ENCODE measurements at places on chromosomes 4 and X.
A peak's percentile ranks its signal among the peaks of the same experiment; 100 is the strongest.

GRCh38 chr4:74950200-74950599, 17.3 kb downstream of the PARM1 start:
- no peak for DNase-seq

GRCh38 chr4:88017516-88018297, 10.3 kb downstream of the PKD2 start:
- DNase-seq = no peak

- DNase-seq = no peak
Measured at GRCh38 chr4:173516621-173517524, 13.2 kb downstream of the HAND2 start.

DNA sequence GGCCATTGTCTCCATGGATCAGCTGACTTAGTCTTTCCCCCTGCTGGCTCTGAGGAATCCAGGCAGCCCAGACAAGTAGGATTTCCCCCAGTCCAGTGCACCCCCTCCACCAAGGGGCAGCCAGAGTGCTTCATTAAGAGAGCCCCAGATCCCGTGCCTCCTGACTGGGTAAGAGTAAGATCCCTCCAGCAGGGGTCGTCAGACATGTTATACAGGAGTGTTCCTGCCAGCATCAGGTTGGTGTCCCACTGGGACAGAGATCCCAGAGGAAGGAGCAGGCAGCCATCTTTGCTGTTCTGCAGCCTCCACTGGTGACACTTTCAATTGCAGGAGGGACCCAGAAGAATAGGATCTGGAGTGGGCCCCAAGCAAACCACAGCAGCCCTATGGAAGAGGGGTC, 29.0 kb upstream of the INPP4B start:
- no peak for DNase-seq

- DNase-seq = peak; percentile 52
Measured at GRCh38 chrX:24506082-24506481, 41.0 kb downstream of the PDK3 start.

DNA sequence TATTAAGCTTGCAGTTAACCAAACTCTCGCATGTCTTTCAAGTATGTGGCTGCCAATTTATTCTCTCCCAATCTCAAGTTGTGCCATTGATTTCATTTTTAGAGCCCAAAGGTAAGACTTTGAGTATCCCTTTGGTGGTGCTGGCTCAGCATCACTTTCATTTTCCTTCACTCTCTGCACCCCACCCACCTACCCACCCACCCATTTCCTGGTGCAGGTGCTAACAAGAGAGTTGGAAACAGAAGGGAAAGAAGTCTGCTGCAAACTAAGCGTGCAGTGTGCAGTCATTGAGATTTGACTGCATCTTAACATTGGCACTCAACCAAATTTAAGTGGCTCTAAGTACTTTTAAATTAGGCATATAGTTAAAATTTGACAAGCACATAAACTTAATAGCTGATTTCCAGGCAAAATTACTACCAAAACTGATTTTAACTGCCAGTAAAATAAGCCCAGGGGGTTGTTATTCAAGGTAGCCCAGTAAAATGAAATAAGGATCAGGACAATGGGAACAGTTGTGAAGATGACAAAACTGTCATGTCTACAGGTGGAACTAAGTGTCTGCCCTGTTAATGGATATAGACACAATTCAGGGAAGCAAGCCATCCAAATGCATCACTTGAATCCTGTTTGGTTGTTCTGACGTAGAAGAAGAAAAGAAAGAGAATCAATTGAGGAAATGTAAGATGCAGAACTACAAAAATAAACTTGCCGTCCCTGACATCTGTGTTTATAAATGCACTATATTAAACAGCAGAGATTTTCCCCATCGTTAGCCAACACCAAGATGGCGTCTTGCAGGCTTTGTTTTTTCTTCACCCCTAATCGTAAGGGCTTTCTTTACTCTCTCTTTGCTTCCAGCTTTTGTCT, 184.2 kb downstream of the KDR start:
- DNase-seq = no peak

GRCh38 chr4:39466747-39467146, 7.9 kb downstream of the LIAS start:
- no peak for DNase-seq

- DNase-seq = no peak
Measured at GRCh38 chr4:15031197-15031596, 28.9 kb downstream of the CPEB2 start.

DNA sequence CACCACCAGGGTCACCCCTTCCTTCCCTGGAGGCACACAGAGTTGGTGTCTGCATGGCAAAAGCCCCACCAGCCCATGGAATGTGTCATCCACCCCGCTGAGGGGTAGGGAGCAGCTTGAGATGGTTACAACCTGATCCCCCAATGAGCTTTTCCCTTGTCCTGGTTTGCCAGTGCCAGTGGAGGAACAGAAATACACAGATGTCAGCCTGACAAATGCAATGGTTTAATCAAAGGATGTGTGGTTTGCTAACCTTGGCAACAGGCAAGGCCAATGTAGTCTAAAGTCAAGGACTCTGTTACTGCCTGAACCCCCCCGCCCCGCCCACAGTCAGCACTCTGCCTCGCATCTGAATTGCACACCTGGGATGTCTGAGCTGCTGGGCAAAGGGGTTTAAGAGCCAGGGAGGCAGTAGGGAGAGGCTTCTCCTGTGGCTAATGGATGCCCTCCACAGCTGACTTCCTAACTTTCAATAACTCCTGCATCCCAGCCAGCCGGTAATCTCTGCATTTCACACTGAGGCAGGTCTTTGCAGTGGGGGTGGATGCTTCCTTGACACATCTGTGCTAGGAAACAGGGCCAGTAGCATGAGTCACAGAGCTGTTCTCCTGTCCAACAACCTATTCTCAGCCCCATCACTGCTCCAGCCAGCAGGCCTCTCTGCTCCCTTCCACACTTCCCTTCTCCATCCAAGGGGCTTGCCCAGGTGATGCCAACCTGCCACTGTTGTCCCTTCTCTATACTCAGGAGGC, 137.5 kb downstream of the AMMECR1 start:
- no peak for DNase-seq

GRCh38 chrX:129831091-129831885, 12.4 kb downstream of the ZDHHC9 start:
- no peak for DNase-seq

GRCh38 chr4:60313611-60314178, 886.4 kb upstream of the ADGRL3 start:
- DNase-seq = no peak

DNA sequence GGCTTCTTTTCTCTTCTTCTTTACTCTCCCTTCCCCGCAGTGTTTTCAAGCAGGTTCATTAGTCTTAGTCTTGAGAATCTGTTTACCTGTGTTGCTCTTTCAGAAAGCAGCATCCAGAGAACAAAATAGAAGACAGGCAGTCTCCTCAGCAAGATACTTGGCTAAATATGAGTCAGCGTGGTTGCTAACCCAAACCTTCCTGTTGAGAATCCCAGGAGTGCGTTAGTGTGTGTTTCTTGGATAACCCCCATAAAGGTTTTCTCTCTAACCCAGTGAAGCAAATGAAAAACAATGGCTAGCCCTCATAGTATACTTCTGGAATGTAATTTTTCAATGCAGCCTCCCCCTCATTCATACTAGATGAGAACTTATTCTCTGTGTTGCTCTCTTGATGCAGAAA, 41.1 kb downstream of the BMPR1B start:
- DNase-seq = no peak

DNA sequence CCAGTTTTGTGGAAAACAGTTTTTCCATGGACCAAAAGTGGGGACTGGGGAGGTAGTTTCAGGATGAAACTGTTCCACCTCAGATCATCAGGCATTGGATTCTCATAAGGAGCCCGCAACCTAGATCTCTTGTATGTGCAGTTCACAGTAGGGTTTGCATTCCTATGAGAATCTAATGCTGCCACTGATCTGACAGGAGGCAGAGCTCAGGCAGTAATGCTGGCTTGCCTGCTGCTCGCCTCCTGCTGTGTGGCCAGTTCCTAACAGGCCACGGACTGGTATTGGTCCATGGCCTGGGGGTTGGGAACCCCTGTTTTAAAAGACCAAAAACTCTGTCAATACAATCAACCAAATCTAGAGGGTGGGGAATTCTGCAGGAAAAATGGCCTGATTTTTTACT, 100.0 kb upstream of the EOLA2 start:
- no peak for DNase-seq

GRCh38 chr4:52935317-52935716, 73.2 kb downstream of the RASL11B start:
- DNase-seq = no peak

GRCh38 chrX:133985164-133985966, at the start of gene GPC3:
TSS of gene GPC3 (minus strand) at chrX:133985594.
- peak; percentile 39 for DNase-seq

DNA sequence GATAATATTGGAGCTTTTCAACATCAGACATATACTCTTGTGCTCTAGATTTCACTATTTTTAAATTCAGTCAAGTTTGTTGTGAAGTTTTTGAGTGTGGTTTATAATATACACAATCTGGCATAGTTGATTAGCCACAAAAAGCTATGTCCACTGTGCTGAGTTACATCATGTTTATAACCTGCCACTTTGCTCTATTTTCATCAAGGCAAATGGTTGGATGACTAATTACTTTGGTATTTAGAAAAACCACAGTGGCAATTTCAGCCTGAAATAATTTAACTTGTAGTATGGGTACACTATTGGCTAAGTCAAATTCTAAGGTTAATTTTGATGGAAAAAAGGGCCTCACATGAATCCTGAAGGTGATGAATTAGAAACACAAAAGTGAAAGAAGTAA, 262.6 kb downstream of the C4orf33 start:
- no peak for DNase-seq

DNA sequence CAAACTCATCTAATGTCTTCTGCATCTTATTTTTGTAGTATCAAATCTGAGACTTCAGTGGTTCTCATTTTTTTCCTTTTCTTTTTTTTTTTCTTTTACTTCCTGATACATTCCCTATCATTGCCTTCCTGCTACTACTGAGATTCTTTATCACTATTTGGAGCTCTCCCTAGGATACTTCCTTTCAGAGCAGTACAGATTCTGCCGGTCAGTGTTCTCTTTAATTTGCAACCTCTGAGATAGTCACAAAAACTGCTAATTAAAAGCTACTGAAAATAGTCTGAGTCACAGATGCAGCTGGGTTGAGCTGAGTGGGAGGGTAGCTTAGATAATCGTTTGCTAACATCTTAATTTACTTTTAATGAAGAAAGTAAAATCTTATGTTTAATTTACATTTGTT, 1279.7 kb downstream of the ARAP2 start:
- no peak for DNase-seq

DNA sequence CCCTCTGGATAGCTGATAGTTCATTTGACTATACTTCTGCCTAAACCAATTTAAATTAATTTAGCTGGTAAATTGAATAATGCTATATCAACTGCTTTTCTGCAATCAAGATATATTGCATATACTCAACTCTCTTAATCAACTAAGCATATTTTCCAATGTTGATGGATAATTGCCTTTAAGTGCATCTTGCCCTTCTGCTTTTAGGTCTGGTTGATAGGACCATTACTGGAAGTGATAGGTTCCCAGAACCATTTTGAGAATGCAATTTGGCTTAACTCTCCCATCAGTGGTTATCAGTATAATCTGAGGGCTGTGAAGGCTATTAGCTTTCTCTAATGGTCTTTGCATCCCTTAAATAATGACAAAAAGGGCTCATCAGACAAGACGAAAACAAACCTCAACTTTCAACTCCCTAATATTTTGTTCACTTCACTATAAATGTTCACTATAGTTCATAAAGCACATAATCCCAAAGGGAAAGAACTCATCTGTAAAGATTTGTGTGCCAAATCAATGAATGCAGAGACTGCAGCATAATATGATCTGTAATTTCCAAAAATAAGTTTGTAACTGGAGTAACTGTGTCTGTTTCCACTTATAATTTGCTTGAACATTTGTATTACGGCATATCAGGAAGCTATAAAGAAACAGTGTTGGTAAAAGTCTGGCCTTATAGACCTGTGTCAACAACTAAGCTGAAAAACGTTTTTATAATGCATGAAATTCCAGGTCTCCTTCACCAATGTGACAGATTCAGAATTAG, 273.6 kb downstream of the FBXO8 start:
- no peak for DNase-seq

DNA sequence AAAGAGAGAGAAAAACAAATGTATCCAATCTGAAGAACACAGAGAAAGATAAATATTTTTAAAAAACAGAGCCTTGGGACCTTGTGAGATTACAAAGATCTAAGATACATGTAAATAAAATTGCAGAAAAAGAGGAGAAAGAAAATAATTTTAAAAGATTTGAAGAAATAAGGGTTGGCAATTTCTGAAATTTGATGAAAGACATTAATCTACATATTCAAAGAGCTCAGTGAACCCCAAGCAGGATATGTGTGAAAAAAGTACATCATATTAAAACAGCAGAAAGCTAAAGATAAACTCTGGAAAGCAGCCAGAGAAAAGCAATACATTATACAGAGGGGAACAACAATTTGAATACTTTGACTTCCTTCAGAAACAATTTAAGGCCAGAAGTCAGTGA, 244.7 kb downstream of the ENOX2 start:
- no peak for DNase-seq

DNA sequence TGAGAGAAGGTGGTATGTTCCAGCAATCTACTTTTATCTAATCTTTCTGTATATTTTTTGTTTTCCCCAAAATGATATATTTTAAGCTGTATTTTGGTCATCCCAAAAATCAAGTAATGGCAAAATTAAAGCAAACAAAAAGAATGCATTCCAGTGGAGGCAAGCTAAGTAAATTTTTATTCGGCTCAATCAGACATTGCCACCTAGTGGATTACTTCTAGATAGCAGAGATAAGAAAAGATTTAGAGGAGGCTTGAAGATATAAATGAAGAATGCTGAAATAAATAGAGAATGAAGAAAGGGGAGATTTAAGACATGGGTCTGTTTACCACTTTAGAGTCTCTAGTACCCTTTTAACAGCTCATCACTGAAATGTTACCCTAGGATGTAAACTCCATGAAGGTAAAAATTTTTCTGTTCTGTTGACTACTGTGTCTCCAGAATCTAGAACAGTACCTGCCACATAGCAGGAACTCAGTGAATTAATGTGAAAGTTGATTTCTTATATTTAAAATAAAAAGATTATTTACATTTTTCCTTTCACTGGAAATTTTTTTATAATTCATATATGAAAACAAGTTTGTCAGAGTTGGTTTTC, 110.9 kb upstream of the ANK2 start:
- no peak for DNase-seq

- DNase-seq = no peak
Measured at GRCh38 chrX:2266445-2267349, 234.1 kb downstream of the DHRSX start.

DNA sequence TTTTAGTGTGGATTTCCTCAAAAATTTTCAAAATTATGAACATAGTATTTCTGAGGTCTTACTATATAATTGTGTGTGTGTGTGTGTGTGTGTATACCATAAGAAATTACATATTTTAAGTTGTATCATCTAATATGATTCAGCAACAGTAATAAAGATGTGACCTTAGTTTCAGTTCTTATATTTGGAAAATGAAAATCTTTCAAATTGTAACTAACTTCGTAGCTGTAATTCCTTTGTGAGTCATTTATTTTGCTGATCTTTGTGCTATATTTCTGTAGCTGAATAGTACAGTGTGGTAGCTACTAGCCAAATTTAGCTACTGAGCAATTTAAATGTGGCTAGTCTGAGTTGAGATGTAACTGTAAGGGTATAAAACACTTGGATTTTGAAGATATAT, 116.4 kb downstream of the RAP1GDS1 start:
- DNase-seq = no peak

- no peak for DNase-seq
Measured at GRCh38 chr4:30718021-30718542, 2.1 kb upstream of the PCDH7 start.
